ENCODE measurements at places on chromosomes 5 and 9.

DNA sequence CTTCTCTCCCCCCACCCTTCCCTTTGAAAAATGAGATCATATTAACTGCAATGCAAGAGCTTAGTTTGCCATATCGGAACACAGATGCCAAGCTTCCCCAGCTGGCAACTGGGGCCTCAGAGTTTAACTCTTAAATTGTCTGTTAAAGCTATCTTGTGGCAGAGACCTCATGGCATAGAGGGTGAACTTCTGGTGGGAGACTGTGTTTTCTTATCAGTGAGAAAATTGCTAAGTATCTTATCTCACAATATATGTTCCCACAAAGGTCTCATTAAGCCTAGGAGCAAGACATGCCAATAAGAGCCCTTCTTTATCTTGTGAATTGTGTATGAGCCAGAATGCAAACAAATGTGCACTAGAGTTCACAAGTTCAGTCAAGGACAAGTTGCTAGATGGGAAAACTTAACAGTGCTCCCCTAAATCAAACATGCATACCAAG, 12.3 kb downstream of the NFIB start:
- no peak for DNase-seq

- no peak for DNase-seq
These were observed 6.4 kb upstream of the RNU6ATAC start for GRCh38 chr9:134170532-134171315.

- DNase-seq, result no peak
These were observed 30.5 kb downstream of the RXRA start for GRCh38 chr9:134356496-134357470.

DNA sequence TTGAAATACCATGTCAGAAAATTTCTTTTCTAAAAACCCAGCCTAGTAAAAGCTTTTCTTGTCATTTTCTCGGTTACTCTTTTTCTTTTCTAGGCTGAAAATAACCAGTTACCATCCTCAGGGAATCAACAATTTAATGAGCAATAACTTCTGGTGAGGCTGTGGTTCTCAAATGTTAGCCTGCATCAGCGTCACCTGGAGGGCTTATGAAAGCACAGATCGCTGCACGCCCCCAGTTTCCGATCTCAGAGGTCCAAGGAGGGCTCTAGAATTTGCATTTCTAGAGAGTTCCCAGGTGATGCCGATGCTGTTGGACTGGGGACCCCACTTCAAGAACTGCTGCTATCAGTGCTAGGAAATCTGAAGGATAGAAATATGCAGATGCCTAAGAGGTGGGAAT, 28.9 kb upstream of the TLE1 start:
- DNase-seq, result no peak

- no peak for DNase-seq
These were observed 123.7 kb downstream of the WNK2 start for GRCh38 chr9:93307468-93308157.

DNA sequence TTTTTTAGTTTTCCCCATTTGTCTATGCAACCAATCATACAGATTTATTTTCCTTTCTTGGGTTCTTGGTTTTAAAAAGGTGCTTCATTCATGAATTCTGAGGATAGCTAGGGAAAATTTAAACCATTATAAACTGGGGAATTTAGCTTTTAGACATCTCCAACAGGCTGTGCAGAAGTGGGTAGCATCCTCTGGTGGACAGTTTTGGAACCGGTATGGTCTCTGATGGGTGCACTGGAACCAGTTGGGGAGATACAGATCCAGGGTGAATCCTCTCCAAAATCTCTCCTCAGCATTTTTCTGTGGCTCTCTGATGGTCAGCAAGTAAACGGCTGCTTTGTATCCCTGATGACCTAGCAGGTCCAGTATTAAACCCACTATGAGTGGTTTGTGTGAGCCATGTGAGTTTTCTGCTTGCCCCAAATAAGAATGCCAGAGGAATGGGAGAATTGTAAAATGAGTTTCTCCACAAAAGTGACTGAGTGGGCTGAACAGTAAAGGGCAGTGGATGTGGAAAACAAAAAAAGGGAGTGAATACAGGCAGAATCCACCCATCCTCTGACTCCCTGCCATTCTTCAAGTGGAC, 9.1 kb upstream of the DNAJC25 start:
- peak; percentile 36 for DNase-seq

DNA sequence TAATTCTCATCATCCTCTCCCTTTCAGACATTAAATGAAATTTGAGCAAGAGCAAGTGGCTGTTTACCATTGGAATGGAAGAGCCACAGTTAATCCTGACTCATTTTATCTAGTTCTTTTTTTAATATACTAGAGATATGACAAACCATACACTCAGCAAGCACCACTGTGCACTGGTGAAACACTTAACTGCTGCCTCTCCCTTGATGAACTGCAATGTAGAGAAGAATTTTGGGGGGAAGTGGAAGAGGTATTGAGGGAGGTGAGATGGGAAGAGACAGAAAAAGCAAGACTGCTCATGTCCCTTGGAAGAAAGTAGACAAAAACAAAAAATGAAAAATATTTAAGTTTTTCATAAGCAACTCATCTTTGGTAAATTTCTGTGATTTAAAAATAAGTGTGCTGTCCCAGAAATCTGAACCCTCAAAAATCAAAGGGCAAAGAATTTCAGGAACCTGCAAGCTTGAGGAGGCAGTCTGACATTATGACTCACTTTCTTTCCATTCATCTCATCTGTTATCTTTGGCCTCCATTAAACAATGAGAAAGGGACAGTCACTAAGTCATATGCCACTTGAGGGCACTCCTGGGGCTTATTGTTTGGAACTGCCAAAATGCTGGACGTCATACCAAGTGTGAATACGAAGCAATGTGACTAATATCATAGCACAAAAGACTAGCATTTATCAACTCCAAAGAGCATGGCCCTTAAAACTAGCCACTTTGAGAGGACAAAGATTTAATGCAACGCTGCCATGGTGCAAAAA, 566.8 kb upstream of the DMAC1 start:
- DNase-seq, result no peak

DNA sequence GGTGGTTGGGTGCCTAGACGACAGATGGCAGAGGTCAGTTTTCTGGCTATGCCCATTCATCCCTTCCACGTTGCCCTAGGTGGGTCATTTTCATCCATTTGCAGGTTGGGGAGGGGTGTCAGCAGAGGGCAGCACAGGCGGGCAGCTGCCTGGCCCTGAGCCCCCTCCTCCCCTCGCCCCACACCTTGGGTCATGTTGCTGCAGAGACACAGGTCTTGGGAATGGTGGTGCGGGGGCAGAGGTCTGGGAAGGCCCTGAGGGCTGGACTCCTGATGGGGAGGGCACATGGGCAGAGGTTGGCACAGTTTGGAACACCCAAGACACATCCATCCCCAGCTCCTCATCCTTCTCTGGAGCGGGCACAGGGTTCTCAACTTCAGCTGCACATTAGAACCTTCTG, 103.2 kb upstream of the LMX1B start:
- DNase-seq, result no peak

- DNase-seq, result no peak
These were observed 365.0 kb downstream of the DMRT2 start for GRCh38 chr9:1415146-1415545.

- DNase-seq, result no peak
These were observed 48.7 kb downstream of the NSUN2 start for GRCh38 chr5:6584101-6584645.

- peak; percentile 8 for DNase-seq
These were observed 25.2 kb downstream of the SHC3 start for GRCh38 chr9:89153232-89154017.

DNA sequence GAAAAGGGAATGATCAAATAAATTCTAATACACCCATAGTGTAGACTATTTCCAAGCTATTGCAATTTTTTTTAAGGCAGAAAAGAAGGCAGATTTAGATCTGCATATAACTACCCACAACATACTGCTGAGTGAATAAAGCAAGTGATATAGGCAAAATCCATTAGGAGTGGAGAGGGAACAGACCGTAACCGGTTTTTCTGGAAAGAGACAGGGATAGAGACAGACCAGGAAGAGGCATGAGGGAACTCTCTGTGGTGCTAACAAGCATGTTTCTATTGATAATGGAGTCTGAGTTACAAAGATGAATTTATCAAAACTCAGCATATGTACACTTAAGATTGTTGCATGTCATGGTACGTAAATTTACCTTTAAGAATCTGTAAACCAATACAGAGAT, 14.5 kb downstream of the ZDHHC21 start:
- DNase-seq, result no peak

DNA sequence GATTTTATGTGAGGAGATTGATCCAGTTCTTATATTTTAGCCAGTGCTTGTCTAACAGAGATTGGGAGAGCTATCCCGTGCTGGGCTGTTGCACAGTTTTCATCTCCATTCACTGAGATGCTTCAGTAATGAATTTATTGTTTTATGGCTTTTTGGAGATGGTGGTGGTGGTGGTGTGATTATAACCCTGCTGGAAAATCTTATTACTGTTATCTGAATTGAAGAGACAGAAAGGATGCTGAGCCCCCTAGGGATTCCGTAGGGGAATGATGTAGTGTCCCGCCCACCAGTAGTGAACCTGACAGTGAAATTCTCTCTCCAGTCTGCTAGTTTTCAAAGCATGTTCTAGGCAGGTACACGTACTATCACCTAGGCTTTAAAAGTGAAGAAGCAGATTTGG, 1.9 kb downstream of the RAI14 start:
- DNase-seq, result no peak
